ENCODE measurements at places on chromosomes 4 and X. TPM values are rescaled to one million over a fixed set of nuclear protein-coding genes. Genes with fewer than 3 reads are reported as not detected.

- H3K36me3 ChIP-seq: no peaks in the 10 kb centered on the region
- no peaks in the 10 kb centered on the region for H3K4me1 ChIP-seq
- H3K27ac ChIP-seq: no peak overlapping the region
- no peak overlapping the region for H3K4me3 ChIP-seq
- DNase-seq: no peak
These were observed 132.5 kb downstream of the GPC3 start for GRCh38 chrX:133852837-133853356.

DNA sequence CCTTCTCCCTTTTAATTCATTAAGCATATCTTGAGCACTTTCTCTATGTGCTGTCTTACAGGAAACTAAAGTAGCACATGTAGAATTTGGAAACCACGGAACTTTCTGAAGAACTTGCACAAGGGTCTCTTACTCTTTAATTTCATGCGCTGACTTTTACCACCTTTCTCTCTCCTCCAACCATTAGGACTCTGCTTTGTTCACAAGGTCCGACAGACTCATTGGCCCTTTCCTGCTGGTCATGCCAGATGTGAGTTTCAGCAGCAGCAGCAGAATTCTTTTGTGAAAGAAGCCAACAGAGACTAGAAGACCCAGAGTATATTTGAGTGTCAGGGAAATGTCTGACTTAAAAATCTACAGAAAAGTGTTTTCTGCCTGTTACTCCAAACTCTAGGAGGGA lies 207.1 kb downstream of the GUCY2F start:
- no peaks in the 10 kb centered on the region for H3K36me3 ChIP-seq
- no peaks in the 10 kb centered on the region for H3K27me3 ChIP-seq
- H3K4me1 ChIP-seq: peaks cover 2% of the 10 kb centered on the region
- no peak for DNase-seq

GRCh38 chr4:108107729-108108382 lies 60.9 kb downstream of the LEF1 start:
- H3K4me3 ChIP-seq: peak overlapping the region; percentile 78
- DNase-seq: peak; percentile 91
- H3K4me1 ChIP-seq: peaks cover 79% of the 10 kb centered on the region
- no peaks in the 10 kb centered on the region for H3K27me3 ChIP-seq
- peaks cover 52% of the 10 kb centered on the region for H3K36me3 ChIP-seq

DNA sequence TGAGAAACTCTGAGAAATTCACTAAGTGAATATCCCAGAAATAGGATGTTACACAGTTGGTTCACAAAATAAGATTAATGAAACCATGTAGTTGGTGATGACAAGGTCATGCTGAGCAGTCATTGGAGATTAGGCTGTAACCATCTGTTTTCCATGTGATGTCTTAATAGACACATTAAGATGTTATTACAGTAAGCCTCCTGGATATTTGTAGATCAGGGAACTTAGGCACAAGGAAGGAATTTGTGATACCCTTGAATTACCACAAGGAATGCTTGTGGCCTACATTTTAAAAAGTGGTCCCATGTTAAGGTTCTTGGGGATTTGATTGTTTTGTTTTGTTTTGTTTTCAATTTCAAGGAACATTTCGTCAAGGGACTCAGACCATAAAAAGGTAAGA lies 185.6 kb upstream of the BANK1 start:
- DNase-seq: no peak
- no peak overlapping the region for H3K27ac ChIP-seq
- no peaks in the 10 kb centered on the region for H3K4me1 ChIP-seq
- no peaks in the 10 kb centered on the region for H3K36me3 ChIP-seq
- no peaks in the 10 kb centered on the region for H3K27me3 ChIP-seq
- no peak overlapping the region for H3K4me3 ChIP-seq

DNA sequence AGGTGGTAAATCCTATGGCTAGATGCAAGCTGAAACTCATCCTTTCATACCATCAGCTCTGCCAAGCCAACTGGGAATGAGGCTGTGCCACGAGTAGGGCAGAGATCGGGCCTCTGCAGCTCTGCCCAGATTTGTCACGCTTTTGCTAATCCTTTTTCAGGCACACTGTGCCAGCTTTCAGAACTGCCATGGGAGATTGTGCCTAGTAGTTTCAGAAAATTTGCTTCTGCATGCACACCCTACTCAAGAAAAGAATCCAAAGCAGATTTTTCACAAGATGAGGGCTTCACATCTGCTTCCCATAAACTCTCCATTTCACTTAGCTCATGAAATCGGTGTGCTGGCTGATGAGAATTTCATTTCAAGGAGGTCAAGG lies 3.3 kb upstream of the ADH7 start:
- H3K27me3 ChIP-seq: peaks cover 3% of the 10 kb centered on the region
- H3K36me3 ChIP-seq: no peaks in the 10 kb centered on the region
- no peak overlapping the region for H3K27ac ChIP-seq
- no peak for DNase-seq

DNA sequence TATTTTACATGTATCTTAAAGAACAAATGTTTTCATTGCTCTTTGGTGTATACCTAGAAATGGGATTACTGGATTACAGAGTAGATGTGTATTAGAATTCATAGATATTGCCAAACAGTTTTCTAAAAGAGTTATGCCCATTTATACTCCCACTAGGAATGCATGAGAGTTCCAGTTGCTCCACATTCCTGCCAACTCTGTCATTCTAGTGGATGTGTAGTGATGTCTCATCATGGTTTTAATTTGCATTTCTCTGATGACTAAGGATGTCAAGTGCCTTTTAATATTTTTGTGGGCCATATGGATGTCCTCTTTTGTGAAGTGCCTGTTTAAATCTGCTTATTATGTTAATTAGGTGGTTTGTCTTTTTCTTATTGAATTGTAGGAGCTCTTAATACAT lies 65.6 kb upstream of the BMP2K start:
- no peak overlapping the region for H3K4me3 ChIP-seq
- H3K36me3 ChIP-seq: no peaks in the 10 kb centered on the region
- no peaks in the 10 kb centered on the region for H3K4me1 ChIP-seq

GRCh38 chrX:47514533-47515235 lies 31.7 kb upstream of the ZNF41 start:
- H3K36me3 ChIP-seq: no peaks in the 10 kb centered on the region
- DNase-seq: no peak
- H3K27ac ChIP-seq: no peak overlapping the region
- peaks cover 7% of the 10 kb centered on the region for H3K27me3 ChIP-seq
- no peak overlapping the region for H3K4me3 ChIP-seq

- no peak overlapping the region for H3K4me3 ChIP-seq
- H3K27me3 ChIP-seq: peaks cover 2% of the 10 kb centered on the region
- H3K36me3 ChIP-seq: peaks cover 14% of the 10 kb centered on the region
These were observed 3.2 kb downstream of the SEPSECS start for GRCh38 chr4:25157081-25157480.

DNA sequence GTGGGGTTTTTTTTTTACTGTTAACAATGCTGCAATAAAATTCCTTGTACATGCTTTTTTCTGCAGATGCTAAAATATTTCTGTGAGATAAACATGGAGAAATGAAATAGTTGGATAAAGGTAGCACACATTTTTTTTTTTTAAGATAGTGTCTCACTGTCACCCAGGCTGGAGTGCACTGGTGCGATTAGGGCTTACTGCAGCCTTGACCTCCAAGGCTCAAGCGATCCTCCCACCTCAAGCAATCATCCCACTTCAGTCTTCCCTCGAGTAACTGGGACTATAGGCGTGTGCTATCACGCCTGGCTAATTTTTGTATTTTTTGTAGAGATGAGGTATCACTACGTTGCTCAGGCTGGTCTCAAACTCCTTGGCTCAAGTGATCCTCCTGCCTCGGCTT lies 1.8 kb upstream of the HUWE1 start:
- H3K4me3 ChIP-seq: no peak overlapping the region
- no peaks in the 10 kb centered on the region for H3K27me3 ChIP-seq
- H3K4me1 ChIP-seq: peaks cover 7% of the 10 kb centered on the region
- no peak for DNase-seq
- no peak overlapping the region for H3K27ac ChIP-seq

- peaks cover 35% of the 10 kb centered on the region for H3K4me1 ChIP-seq
- no peak for DNase-seq
- no peaks in the 10 kb centered on the region for H3K27me3 ChIP-seq
- peaks cover 2% of the 10 kb centered on the region for H3K36me3 ChIP-seq
These were observed 3.9 kb downstream of the SH3TC1 start for GRCh38 chr4:8203052-8203401.

- H3K4me1 ChIP-seq: no peaks in the 10 kb centered on the region
- no peak for DNase-seq
- no peak overlapping the region for H3K4me3 ChIP-seq
- H3K27me3 ChIP-seq: peaks cover 4% of the 10 kb centered on the region
These were observed 278.7 kb upstream of the CLNK start for GRCh38 chr4:10963241-10963640.

DNA sequence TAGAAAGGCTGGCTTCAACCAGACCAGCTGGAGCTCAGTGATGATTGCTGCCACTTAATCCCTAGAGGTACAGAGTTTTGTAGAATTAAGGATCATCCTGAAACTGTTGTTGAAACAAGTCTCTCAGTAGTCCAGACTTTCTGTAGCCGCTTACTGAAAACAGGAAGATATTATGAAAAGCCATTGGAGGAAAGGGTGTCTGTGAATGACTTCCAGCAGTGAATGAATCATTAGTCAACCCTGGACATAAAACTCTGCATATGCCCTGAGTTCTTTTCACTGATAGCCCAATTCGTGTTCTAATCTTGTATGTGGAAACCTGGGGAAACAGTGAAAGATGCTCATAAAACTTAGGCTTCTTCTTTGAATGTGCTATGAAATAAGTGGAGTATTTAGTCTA lies 14.8 kb downstream of the HOPX start:
- H3K27ac ChIP-seq: no peak overlapping the region
- no peaks in the 10 kb centered on the region for H3K4me1 ChIP-seq
- no peak overlapping the region for H3K4me3 ChIP-seq

The TRIM60 gene
- total RNA-seq: not detected

The CXorf49 gene
- not detected for total RNA-seq

The TACR3 gene
- total RNA-seq: not detected

The RHOXF1 gene
- total RNA-seq: not detected

The FGFR3 gene
- 0.30 TPM for total RNA-seq

The VSIG1 gene
- not detected for total RNA-seq

Measured in activated CD4-positive, alpha-beta T cell treated with anti-CD3 and anti-CD28 coated beads, Interleukin-2, amount 10 ng/mL, durations not matched to agents 24 days and 14 days (primary cell).